Stimulated activated CD4-positive, alpha-beta T cell treated with anti-CD3 and anti-CD28 coated beads, Interleukin-1b, Interleukin-23, amount 100 ng/mL, for 24 hours (primary cell): ENCODE measurements at places on chromosomes 7 and 10.

GRCh38 chr10:2097937-2098336 is 360.6 kb upstream of the ADARB2 start:
- no peak for DNase-seq

GRCh38 chr7:80335511-80336231 is 176.2 kb downstream of the GNAT3 start:
- DNase-seq, result no peak

GRCh38 chr10:125096371-125096770 is 64.0 kb downstream of the CTBP2 start:
- DNase-seq, result no peak

DNA sequence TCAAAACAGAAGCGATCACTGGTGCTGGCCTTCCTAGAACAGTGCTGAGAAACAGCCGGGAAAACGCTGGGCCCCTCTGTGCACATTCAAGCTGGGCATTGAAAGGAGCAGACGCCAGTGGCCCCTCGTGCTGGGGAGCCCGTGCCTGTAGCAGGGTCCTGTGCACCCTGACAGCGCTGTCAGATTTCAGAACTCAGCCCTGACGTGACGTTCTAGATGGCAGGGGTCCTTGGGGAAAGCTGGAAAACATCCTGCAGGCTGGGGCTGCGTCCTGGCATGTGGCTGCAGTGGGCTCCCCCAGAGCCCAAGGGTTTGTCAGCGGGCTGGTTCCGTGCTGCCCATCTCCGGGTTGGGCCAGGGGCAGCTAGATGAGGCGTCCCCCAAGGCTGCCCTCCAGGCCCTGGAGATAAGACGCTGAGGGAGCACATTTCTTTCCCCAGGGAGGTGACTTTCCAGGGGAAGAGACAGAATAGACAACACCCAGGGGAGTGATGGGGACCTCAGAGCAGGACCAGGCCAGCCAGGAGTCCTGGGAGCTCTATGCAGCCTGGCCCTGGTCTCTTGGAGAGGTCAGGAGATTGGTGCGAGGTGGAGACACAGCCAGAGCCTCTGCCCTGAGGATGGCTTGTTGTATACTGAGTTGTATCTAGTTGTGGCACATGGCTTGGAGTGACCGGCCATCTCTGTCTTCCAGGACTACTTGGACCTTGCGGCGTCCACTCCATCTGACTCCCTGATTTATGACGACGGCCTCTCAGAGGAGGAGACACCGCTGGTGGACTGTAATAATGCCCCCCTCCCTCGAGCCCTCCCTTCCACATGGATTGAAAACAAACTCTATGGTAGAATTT is 12.1 kb upstream of the CSGALNACT2 start:
- DNase-seq, result no peak

- DNase-seq, result no peak
Measured at GRCh38 chr10:78359640-78360091, 326.0 kb downstream of the RPS24 start.

GRCh38 chr10:22321156-22321923 is 441 bp downstream of the BMI1 start:
- no peak for DNase-seq

DNA sequence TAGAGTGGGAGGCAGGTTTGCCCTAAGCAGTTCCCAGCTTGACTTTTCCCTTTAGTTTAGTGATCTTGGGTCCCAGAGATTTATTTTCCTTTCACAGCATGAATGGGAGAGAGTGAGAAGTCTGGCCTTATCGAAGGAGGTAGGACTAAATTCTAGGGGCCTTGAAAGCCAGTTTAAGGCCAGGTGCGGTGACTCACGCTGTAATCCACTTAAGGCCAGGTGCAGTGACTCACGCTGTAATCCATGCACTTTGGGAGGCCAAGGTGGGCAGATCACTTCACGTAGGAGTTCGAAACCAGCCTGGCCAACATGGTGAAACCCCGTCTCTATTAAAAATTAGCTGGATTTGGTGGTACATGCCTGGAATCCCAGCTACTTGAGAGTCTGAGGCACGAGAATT is 392.2 kb downstream of the ACTR3B start:
- DNase-seq, result no peak

- DNase-seq, result no peak
Measured at GRCh38 chr7:1818575-1819258, 148.6 kb downstream of the ELFN1 start.

GRCh38 chr10:35268323-35268722 is 68.0 kb upstream of the CCNY start:
- no peak for DNase-seq

DNA sequence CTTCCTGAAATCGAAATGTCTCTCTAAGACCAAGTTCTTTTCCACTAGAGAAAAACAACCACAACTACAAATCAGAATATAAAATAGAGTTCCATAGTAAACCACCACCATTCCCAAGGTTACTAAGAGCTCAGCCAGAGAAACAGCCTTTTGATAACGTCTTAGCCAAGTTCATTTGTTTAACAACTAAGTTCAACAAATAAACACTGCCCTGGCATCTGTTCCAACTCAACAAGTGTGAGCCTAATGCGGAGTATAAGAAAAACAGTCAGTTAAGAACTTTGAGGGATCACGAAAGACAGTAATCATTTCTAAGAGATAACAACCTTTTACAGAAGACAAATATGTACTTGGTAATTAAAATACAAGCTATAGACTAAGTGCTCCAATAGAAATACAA is 77.3 kb downstream of the CALD1 start:
- no peak for DNase-seq

GRCh38 chr7:87575521-87575920 is 25.2 kb downstream of the ABCB1 start:
- DNase-seq, result no peak

- no peak for DNase-seq
Measured at GRCh38 chr10:119217401-119217800, 10.0 kb downstream of the GRK5 start.

- DNase-seq, result no peak
Measured at GRCh38 chr10:102904346-102904745, 13.7 kb upstream of the CNNM2 start.
